ENCODE measurements at places on chromosomes 5 and 9.
A peak's percentile ranks its signal among the peaks of the same experiment; 100 is the strongest.

GRCh38 chr9:88319936-88320747 lies 68.1 kb upstream of the SPIN1 start:
- no peak for DNase-seq

DNA sequence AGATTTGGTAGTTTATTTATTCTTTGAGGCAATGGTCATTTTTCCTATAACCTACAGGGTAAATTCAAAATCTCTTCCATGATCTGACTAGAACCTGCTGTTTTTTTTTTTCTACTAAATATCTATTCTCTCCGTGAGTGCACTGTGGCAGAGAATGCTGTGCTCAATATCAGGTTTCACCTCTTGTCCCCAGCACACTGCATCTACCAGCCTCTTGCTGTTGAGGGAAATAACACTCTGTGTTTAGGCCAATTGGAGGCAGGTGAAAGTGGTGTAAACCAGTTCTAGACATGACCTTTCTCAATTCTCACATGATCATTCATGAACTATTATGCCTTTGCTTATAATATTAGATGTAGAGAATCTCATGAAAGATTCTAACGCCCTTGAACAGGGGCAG lies 2365.9 kb downstream of the MAT2B start:
- DNase-seq: no peak

GRCh38 chr9:93827545-93828330 lies 127.4 kb downstream of the BARX1 start:
- no peak for DNase-seq

GRCh38 chr5:180343110-180343830 lies 9.9 kb downstream of the GFPT2 start:
- DNase-seq: no peak

DNA sequence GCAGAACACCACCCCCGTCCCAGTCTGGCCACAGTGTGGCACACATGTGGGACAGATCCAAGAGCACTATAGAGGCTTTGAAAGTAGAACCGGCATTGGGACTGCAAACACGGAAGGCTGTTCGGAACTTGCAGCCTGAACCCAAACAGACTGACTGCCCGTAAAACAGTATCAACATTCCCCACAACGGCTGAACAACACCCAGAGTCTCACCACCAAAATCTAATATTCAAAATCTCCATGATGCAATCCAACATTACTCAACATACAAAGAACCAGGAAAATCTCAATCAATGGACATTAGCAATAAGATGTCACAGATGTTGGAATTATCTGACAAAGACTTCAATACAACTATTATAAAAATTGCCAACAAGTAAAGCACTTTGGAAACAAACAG lies 82.3 kb downstream of the ROR2 start:
- no peak for DNase-seq

GRCh38 chr5:78533356-78533755 lies 115.2 kb downstream of the LHFPL2 start:
- no peak for DNase-seq

DNA sequence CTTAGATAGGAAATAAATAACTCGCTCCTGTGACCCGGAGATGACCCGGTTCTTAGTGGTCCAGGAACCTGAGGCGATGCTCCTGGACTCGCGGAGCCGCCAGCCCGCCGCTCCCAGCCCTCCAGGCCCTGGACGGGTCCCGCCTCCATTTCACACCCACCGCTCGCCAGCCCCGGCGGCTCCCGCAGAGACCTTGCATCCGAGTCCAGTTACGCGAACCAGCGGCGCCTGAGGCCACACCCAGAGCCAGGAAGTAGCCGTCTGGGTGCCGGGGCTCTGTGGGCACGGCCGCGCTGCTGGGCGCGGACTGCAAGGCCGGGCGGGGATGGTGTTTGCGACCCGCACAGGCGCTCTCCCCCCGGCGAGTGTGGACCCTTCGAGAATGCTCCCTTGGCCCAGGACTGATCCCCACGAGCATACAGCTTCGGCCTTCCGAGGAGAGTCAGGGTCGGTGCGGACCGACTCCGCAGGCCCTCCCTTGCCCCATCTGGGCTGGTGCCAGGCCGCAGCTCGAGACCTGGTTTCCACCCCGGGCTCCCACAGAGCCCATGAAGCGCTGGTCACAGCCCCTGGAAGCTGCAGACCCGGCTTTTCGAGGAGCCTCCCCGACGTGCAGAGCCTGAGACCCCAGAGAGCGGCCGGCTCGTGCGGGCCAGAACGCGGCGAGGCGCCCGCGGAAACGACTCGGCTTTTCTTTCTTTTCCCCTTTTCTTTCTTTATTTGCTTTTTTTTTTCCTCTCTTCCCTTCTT lies 5.2 kb upstream of the BARX1 start:
- DNase-seq: no peak

GRCh38 chr9:127451858-127452656 lies 747 bp downstream of the LRSAM1 start:
- DNase-seq: peak; percentile 24

All from activated naive CD4-positive, alpha-beta T cell (primary cell).